ENCODE measurements at places on chromosomes 11 and 22.

- DNase-seq = no peak
Measured at GRCh38 chr11:64790205-64791095, 12.1 kb upstream of the SF1 start.

DNA sequence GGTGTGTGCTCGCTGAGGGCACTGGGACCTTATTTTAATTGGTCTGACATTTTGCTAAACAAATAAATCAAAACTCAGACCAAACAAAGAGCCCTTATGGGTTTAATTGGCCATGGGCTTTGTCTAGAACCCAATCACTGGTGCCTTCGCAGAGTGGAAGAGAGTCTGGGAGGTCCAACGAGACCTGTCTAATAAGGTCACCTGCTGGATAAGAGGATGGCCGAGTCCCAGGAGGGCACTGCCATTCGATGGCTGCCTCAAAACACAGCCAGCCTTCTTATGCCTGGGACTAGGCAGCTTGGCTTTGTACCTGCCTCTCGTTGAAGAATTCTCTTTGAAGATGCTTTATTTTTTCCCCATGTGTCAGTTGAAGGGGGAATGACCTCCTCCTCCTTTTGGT lies 171.1 kb downstream of the CEP164 start:
- DNase-seq = no peak

GRCh38 chr11:13761716-13762115 lies 93.2 kb downstream of the FAR1 start:
- DNase-seq = no peak

GRCh38 chr11:2923446-2924375 lies 5.5 kb downstream of the PHLDA2 start:
- no peak for DNase-seq

All from omental fat pad (tissue), 4 donors.